NCI-H345 (cell line): ENCODE measurements at places on chromosomes 6 and 20.

DNA sequence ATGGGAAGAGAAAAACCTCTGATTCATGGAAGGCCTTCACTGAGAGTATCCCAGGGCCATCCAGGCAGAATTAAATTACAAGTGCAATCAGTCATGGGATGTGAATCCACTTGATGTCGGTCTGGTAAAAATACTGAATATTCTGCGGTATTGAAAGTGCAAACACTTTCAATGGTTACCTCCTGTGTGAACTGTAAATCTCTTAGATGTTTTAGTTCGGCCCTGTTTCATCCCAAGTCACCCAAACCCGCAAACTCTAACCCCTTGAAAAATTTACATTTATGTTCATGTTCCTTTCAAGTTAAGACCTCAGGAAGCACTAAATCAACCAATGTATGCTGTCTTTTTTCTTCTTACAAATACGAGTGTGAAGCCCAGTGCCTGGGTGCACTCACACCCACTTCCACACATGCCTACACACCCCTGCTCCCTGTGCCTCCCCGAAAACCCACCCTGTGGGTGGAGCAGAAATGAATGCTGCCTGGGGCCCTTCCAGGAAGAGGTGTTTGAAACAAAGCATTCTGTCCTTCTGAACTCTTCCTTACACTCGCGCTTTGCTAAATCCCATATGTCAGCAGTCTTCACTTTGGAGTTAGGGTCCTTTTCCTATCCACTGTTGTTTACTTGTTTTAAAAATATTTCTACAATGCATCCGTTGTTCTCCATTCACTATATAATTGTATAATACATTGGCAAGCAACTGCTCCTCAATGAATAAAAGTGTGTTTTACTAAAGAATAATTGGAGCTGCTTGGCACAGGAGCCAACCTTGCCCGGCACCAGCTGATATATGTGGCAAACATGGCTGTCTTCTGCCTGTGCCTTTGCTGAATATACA is 62.7 kb downstream of the FYN start:
- DNase-seq, result no peak

DNA sequence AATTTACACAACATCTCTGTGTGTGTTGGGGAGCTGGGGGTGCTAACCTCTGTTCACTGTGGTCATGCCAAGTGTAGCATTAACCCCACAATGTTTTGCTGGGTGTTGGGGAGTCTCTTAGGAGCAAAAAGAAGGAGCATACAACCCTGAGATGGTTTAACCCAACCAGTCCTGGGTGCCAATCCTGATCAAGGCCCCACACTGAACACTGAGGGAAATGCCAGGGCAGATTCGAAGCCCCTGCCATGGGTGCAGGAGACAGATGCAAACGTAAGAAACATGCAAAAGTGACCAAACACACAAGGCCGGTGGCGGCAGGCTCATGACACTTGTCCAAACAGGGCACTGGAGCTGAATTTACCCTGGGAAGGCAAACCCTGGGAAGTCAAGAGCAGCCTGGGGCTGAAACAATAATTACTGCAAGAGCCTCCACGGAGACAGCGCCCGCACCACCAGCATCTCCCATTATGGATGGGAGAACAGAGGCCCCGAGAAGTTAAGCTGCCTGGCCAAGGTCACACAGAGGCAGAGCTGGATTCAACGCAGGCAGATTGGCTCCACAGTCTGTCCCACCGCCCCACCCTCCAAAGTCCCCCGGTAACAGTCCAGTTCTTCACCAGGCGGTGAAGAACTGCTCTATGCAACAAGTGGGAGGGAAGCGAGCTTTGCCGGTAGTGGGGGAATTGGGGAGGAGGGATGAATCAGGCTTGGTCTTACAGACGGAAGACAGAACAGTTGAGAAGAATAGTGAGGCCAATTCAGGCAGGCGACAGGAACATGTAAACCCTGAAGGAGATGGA is 8.5 kb downstream of the ACSS1 start:
- DNase-seq, result no peak

DNA sequence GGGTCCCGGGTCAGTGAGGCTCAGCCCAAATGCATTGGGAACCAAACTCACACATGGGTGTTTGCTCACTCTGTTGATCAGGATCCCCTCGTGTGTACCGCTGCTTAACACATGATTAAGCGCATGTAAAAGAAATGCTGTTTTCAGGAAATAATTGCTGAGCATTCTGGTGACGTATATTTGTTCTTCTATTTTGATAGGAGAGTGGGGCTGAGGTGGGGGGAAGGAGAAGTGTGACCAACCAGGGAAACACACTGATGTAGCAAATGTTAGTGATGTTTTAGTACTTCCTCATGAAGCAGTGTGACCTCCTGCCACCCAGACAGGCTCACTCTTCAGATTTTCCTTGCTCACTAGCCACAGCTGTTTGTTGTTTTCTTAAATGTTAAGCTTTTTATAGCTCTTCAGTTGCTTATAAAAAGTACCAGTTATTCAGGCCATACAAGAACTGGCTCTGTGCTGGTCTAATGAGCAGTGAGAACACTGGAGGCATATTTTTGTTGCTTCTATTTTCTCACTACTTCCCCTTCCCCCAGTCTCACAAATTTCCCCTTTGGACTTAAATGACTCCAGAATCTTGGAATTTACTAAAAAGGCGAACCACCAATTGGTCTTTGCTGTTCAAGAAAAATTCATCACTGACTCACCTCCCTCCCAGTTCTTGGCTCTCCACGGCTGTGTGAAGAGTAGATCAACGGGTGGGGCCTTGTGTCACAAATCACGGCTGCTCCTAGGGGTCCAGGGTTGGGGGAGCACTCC is 79.2 kb upstream of the BACH2 start:
- no peak for DNase-seq

DNA sequence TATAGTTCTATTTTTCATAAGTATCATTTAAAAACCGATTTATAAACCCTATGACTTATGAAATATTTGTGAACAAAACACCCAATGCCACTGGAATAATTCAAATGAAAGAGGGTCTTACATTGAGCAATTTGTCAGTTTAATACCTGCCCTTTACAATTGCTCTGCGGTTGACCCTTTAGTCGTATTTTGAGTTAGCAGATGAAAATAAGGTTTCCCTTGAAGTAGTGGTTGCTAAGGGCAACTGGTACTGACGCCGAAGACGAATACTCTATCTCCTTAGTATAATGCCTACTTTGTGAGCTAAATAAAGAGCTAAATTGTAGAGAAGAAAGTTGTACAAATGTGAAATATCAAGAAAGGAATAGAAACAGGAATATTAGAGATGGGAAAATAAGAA is 69.4 kb downstream of the KCNQ5 start:
- DNase-seq, result no peak

GRCh38 chr6:89295981-89296380 is 19.1 kb downstream of the GABRR2 start:
- no peak for DNase-seq

DNA sequence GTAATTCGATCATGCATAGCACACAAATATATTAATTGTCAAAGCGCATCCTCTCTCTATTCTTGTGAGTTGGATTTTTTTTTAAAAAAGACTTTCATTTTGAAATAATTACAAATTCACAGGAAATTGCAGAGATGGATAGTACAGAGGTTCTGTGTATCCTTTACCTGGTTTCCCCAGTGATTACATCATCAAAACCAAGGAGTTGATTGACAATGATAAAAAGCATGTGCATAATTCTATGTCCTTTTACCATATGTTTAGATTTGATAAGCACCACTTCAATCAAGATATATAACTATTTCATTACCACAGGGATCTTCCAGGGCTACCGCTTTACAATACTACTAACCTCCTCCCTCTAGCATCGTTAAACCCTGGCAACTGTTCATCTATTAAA is 40.2 kb downstream of the CCN2 start:
- DNase-seq, result no peak

- no peak for DNase-seq
These were observed 79.4 kb downstream of the SASH1 start for GRCh38 chr6:148422085-148422484.

- peak; percentile 47 for DNase-seq
These were observed 58.7 kb upstream of the SLC2A12 start for GRCh38 chr6:134111062-134111677.

DNA sequence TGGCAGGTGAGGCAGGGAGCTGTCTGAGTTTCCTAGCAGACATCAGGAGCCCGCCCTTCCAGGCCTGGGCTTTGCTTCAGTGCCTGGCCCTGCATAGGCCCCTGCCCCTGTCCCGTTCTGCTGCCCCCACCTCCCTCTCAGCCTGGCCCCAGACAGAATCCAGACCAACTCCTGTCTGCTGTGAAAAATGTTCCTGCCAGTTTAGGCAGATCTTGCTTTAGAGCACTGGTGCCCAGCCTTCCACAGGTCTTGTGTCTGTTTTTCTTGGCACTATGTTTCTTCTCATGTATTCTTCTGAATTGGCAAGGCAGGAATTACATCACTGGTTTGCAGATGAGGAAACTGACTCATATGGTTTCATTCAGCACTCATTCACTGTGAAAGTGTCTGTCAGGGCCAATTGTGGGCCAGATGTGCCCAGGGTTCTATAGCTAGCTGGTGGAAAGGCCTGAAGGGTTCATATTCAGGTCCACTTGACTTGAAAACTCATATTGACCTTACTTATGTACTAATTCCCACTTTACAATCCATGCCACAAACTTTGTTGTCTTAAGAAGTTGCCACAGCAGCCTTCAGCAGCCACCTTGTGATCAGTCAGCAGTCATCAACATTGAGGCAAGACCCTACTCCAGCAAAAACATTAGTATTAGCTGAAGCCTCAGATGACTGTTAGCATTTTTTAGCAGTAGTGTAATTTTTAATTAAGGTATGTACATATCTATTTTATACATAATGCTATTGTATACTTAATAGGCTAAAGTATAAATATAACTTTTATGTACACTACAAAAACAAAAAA is 40.5 kb downstream of the HLA-F start:
- DNase-seq, result no peak

- DNase-seq, result no peak
These were observed 163.4 kb downstream of the MTFR2 start for GRCh38 chr6:136086686-136087085.

- DNase-seq, result no peak
These were observed 59.5 kb downstream of the RAMACL start for GRCh38 chr6:166526937-166527336.

DNA sequence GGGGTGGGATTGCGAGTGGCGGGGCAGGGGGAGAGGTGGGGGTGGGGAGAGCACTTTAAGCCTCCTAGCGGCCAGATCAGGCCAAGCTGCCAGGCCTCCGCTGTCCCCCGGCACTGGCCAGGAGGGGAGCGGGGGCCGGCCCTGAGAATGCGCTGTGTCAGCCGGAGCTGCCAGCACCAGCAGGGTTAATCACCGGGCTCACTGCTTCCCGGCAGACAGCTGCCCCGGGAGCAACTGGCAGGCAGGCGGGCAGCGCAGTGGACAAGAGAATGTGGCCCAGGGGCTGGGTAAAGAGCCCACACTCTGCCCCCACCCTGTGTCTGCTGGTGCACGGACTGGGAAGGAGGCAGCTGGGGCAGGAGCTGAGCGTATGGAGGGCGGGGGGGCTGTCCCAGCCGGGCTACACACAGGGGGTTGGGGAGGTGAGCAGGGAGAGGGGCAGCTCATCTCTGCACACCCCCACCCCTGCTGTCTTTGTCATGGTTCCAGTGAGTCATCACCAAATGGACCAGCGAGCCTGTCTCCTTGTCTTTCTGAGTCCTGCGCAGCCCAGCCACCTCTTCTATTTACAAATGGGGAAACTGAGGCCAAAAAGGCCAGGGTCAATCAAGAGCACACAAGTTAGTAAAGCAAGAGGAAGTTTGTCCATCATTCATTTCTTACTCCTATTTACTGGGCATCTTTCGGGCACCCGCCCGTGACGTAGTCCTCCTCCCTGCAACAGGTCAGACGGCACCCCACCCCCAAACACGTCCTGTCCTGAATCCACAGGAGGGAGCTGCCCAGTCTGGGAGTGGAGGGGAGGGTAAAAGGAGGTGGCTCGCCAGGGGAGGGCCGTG is 2.1 kb upstream of the LAMA5 start:
- DNase-seq, result no peak

GRCh38 chr20:23241416-23241815 is 109.2 kb upstream of the NXT1 start:
- no peak for DNase-seq

DNA sequence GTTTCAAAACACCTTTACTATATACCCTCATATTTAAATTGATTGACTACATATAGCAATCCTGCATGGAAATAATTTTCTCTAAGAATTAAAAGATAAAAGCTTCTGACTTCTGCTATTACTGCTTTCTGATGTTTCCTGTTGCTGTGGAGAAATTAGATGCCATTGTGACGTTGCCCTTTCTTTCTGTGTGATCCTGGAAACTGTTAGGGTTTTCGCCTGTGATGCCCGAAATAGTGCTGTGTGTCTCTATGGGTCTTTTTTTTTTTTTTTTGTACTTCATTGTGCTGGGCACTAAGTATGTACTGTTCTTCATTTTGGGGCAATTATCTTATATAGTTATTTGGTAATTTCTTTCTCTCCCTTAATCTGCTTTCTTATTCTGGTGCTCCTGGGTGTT is 205.0 kb downstream of the ARID1B start:
- DNase-seq, result no peak

- no peak for DNase-seq
These were observed 7.5 kb downstream of the MRPL14 start for GRCh38 chr6:44119704-44120262.

DNA sequence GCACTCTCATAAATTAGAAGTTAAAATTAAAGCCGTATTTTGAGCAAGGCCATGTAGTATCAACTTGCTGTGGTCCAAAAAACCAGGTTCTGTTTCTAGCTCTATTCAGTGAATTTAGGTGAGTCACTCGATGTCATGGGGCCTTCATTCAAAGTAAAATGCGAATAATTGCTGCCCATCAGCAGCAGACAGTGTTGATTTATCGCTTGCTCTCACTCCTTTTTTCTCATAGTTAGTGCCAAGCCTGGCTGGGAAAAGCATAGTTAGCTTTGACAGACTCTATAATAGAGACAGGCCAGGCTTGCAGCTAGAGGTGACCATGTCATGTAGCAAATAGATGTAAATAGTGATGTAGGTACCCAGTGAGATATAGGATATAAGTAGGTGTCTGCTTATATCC is 136.0 kb downstream of the EDN1 start:
- DNase-seq, result no peak

- no peak for DNase-seq
These were observed 81.3 kb downstream of the TRERF1 start for GRCh38 chr6:42370323-42370985.
